ENCODE measurements at places on chromosomes 2 and 18.

- DNase-seq = no peak
Observed at GRCh38 chr2:226411727-226412360, 387.8 kb downstream of the IRS1 start.

DNA sequence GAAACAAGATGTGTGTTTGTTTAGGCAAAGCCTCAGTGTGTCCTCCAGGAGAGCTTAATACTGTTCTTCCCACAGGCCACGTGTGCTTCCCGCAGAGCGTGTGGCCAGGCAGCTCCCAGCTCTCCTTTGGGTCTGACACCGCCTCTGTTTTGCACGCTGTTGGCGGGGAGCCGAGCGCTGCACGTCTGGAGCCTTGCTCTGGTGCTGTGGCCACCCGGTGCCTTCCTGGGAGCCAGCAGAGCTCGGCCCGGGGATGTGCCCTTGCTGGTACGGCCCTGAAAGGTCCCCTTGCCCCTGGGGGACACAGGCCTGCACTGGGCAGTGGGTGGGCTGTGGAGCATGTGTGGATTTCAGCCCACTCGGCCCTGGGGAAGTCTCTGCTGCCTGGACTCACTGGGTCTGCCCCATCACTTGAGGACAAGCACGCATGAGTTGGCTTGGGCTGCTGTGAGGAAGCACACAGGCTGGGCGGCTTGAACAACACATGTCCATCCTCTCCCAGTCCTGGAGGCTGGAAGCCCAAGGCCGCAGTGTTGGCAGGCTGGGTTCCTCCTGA, 160.7 kb upstream of the HDAC4 start:
- no peak for DNase-seq

- DNase-seq = no peak
Observed at GRCh38 chr2:235225261-235225660, 268.6 kb upstream of the AGAP1 start.

DNA sequence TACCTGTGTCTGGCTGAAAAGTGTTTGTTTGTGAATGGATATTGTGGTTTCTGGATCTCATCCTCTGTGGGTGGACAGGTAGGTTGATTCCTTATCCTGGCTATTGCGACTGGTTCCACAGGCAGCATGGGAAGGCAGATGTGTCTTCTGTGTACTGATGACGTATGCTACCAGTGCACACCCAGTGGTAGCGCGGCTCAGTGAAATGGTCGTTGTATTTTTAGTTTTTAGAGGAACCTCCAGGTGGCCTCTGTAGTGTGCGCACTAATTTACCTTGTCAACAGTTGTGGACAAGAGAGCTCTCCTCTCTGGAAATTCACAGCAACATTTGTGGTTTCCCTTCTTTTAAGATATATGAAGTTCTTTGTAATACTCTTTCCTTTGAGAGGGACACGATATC, 52.5 kb downstream of the CCDC74A start:
- no peak for DNase-seq

DNA sequence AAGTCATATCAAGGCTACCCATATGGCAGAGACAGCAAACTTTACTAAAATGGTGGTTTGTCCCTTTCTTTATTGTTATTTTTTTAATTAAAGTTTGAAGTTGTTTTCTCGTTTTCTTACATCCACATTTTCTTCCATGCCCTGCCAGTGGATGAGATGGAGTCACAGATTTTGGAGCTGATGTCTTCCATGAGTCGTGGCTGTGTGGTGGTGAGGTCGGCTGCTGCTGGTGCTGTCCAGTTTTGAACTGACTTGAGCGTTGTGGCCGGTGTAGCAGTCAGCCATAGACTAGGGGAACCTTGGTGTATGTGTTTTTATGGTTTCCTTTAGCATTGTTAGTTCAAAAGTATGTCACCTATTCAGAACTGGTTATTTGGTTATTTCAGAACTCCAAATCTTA, 182.8 kb downstream of the SH3RF3 start:
- no peak for DNase-seq

DNA sequence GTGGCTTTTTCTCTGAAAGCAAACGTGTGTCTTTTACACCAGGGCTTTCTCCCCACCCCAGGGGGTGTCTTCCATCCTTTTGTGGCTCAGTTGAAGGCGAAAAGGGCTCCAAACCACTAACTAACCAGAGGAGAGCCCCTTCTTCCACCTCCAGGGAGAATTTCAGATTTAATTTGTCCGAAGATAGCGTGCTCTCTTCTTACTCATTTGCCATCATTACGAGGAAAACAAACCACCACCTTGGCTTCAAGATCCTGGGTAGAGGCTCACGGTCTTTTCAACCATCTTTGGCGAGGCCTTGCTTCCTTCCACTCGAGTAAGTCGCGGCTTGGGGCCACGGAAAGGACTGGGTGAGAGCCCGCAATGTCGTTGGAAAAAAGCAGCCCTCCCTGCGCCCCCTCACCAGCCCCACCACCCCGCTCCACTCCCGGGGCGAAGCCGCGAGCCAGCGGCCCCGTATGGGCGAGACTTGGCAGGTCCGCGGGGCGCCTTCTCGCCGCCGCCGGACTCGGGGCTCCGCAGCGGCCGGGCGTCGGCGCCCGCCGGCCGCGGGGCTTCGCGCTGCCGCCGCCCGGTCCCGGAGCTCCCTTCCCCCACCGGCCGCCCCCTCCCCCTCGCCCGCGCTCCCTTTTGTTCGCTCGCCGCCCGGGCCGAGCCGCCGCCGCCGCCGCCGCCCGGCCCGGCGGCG, 1.7 kb upstream of the ZNF532 start:
- no peak for DNase-seq

DNA sequence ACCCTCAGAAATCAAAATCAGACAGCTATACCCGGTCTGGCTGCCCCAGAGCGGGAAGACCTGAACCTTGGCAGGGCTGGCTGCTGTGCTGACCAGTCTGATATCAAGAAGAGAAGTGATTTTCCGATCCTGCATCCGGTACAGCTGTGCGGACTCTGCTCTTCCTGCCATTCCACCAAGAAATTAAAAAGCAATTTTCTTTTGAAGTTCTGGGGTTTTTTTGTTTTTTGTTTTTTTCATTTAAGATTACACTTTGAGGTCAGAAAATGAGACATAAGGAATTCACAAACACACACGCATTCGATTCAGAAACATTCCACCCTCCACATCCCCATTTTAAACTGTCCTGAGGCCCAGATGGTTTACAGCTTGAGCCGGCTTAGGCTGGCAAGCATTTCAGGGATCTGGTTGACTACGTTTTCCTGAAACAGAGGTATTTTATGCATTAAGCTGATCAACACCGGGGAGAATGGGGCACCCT, 156.5 kb downstream of the COL6A3 start:
- no peak for DNase-seq

DNA sequence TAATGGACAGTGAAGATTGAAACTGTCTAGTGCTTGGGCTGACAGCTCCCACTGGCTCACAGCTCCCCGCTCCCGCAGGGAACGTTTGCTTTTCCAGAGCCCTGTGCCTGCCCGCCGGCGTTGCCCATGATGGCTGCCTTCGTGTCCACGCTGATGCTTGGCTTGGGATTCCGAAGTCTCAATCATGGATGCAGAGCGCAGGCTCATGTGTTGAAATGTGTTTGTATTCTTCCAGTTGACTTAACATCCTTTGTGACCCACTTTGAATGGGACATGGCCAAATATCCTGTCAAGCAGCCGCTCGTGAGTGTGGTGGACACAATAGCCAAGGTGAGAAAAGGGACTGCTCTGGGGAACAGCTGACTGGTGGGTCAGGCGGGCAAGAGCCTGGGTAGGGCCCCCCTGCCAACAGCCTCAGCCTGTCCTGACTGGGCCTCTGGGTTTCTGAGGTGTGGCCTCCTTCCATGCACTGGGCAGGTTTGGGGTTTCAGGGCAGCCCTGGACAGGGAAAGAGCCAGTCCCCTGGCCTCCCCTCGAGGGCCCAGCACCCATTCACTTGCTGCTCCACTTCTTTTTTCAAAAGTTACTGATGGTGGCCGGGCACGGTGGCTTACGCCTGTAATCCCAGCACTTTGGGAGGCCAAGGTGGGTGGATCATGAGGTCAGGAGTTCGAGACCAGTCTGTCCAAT, 42.8 kb downstream of the ATP6V1C2 start:
- DNase-seq = no peak

- DNase-seq = no peak
Observed at GRCh38 chr2:54519841-54520459, 63.8 kb downstream of the SPTBN1 start.

- DNase-seq = no peak
Observed at GRCh38 chr2:164496881-164497280, 124.4 kb downstream of the GRB14 start.

DNA sequence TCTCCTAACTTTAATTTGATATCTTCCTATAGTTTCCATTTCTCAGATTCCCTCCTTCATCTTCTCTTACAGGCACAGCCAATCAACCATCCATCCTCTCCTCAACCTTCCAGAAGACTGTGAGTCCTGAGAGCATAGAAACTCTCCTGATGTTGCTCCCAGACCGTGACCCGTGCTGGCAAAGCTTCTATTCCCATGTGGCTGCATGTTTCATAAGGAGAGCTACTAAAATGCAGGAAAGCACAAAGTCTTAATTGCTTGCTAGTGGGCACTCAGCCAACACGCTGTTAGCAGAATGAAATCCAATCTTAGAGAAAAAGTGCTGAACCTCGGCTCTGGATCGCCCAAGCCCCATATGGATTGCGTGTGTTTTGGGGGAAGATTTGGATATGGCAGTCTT, 1244.7 kb upstream of the ZEB2 start:
- no peak for DNase-seq
